ENCODE measurements at places on chromosomes 7 and 10. TPM values are rescaled to one million over a fixed set of nuclear protein-coding genes. Genes with fewer than 3 reads are reported as not detected.

RAB19 gene
- not detected for total RNA-seq

C10orf62 gene
- total RNA-seq = 0.36 TPM

OR2F1 gene
- total RNA-seq = 0.72 TPM

LRRC18 gene
- total RNA-seq = not detected

MICALL2 gene
- total RNA-seq = 30.4 TPM

TPK1 gene
- total RNA-seq = 9.4 TPM

SPDYE11 gene
- not detected for total RNA-seq

DNA sequence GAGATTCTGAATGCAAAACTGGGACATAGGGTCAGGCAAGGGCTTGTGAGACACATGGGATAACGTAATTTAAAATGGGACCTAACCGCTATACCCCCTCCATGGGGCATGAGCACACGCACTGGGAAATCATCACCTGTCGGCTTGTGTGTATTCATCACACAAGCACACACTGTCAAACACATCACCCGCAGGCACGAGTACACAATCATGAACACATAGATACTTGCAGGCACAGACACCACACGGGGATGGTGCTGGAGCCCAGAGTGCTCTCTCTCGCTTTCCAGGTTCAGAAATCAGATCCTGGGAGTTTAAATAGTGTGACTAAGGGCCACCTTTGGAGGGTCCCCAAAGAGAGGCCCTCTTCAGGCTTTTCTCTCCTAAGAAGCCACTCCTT is 19.6 kb upstream of the TLX1 start:
- H3K4me3 ChIP-seq = no peak overlapping the region
- no peaks in the 10 kb centered on the region for H3K4me1 ChIP-seq
- H3K36me3 ChIP-seq = no peaks in the 10 kb centered on the region
- no peak for DNase-seq
- peaks cover 43% of the 10 kb centered on the region for H3K27me3 ChIP-seq

GRCh38 chr7:84060760-84061261 is 133.8 kb downstream of the SEMA3A start:
- no peaks in the 10 kb centered on the region for H3K36me3 ChIP-seq
- H3K27me3 ChIP-seq = no peaks in the 10 kb centered on the region
- DNase-seq = peak; percentile 22

DNA sequence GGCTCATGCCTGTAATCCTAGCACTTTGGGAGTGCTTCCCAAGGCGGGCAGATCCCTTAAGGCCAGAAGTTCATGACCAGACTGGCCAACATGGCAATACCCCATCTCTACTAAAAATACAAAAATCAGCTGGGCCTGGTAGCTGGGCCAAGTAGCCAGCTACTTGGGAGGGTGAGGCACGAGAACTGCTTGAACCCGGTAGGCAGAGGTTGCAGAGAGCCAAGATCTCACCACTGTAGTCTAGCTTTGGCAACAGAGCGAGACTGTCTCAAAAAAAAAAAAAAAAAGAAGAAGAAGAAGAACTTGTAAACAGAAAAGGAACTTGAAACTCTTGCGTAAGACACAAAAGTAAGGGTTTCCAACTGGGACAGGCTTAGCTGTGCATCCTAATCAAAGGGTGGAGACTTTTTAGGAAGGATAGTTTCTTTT is 5.6 kb upstream of the IFIT2 start:
- no peak overlapping the region for H3K4me3 ChIP-seq
- H3K4me1 ChIP-seq = peaks cover 22% of the 10 kb centered on the region
- peak overlapping the region; percentile 73 for H3K27ac ChIP-seq
- no peaks in the 10 kb centered on the region for H3K36me3 ChIP-seq
- DNase-seq = no peak

DNA sequence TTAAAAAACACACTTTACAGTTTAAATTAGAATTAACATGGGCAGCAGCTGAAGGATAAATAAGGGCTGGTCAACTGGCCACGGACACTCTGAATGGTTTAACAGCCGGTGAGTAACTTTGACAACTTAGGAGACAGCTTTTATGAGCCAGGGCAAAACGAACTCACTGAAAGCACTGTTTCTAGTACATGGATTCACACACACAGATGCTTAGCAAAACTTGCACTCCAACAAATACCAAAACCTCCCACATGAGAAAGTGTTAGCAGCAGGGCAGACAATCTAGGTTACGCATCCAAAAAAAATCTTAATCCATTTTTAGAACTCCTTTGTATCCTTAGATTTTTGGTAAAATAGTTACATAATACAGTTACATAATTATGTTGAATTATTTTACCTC is 486.4 kb downstream of the PHTF2 start:
- no peaks in the 10 kb centered on the region for H3K27me3 ChIP-seq
- H3K4me1 ChIP-seq = no peaks in the 10 kb centered on the region
- no peaks in the 10 kb centered on the region for H3K36me3 ChIP-seq
- no peak overlapping the region for H3K4me3 ChIP-seq
- H3K27ac ChIP-seq = no peak overlapping the region

- H3K27me3 ChIP-seq = peaks cover 22% of the 10 kb centered on the region
- DNase-seq = no peak
- no peaks in the 10 kb centered on the region for H3K4me1 ChIP-seq
- no peaks in the 10 kb centered on the region for H3K36me3 ChIP-seq
These were observed 8.7 kb downstream of the SLC18A2 start for GRCh38 chr10:117249493-117250093.

DNA sequence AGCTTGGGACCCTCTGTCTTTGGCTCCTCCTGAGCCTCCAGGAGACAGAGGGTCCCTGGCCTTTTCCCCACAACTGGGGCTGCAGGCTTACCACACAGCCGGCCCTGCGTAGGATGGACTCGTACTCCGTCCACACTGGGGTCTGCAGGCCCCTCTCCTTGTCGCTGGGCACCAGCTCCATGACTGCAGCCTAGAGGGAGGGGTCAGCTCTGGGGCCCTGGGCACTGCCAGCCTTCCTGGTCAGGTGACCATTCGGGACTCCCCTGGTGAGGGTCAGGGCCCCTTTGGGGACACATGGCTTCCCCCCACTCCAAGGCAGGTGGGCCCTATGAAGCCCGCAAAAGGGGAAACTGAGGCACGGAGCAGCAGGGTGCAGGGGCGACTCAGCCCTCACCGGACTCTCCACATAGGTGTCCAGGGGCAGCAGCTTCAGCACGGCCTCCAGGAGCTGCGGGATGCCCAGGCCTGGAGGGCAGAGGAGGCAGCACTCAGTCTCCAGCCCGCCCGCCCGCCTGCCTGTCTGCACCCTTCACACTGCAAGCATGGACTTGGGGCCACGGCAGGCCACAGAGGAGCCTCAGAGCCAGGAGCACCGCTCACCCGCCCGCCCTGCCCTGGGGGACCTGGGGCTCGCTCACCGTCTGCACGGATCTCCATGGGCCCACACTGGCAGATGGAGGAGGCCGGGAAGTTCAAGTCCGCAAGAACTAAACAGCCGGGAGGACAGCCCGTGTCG is 1.1 kb downstream of the FUOM start:
- peak overlapping the region; percentile 71 for H3K4me3 ChIP-seq
- H3K27me3 ChIP-seq = no peaks in the 10 kb centered on the region
- peak; percentile 82 for DNase-seq
- no peaks in the 10 kb centered on the region for H3K36me3 ChIP-seq
- H3K27ac ChIP-seq = no peak overlapping the region

- H3K27ac ChIP-seq = peak overlapping the region; percentile 89
- no peaks in the 10 kb centered on the region for H3K27me3 ChIP-seq
- DNase-seq = no peak
- no peaks in the 10 kb centered on the region for H3K36me3 ChIP-seq
- peaks cover 44% of the 10 kb centered on the region for H3K4me1 ChIP-seq
These were observed 369.4 kb upstream of the IGFBP3 start for GRCh38 chr7:46290374-46291049.

DNA sequence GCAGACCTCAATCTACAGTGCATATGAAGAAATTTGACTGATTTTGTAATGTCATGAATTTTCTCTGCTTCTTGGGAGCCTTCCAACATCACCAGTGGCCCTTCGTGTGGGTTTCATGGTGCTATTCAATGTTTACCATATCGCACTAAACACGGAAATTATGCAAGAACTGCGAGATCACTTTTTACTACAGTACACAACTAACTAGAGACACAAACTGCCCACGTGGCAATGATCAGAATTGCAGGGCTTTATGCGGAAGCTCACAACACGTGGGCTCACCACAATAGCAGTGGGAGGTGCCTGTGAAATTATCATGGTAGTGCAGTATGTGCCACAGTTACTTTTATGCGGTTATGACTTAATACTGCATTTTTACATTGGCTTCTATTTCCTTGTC is 449.7 kb upstream of the KLF6 start:
- H3K36me3 ChIP-seq = no peaks in the 10 kb centered on the region
- no peak overlapping the region for H3K4me3 ChIP-seq
- no peak for DNase-seq

DNA sequence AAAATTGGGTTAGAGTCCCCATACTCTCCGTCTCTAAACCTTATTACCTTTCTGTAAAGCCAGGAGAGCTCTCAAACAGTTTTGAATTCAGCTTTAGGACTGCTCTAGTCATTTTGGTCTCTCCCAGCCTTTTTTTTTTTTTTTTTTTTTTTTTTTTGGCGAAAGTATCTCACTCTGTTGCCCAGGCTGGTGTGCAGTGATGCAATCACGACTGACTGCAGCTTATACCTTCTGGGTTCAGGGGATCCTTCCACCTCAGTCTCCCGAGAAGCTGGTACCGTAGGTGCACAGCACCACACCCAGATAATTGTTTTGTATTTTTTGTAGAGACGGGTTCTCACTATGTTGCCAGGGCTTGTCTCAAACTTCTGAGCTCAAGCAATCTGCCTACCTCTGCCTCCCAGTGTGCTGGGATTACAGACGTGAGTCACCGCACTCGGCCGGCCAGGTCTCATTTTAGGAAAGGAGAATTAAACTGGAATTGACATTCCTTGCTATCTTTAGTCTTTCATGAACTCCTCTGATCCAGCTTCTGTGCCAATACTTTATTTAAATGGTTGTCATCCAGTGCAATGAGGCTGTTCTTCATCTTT is 31.4 kb upstream of the RSU1 start:
- no peak overlapping the region for H3K27ac ChIP-seq
- no peak overlapping the region for H3K4me3 ChIP-seq
- H3K36me3 ChIP-seq = no peaks in the 10 kb centered on the region
- DNase-seq = no peak

DNA sequence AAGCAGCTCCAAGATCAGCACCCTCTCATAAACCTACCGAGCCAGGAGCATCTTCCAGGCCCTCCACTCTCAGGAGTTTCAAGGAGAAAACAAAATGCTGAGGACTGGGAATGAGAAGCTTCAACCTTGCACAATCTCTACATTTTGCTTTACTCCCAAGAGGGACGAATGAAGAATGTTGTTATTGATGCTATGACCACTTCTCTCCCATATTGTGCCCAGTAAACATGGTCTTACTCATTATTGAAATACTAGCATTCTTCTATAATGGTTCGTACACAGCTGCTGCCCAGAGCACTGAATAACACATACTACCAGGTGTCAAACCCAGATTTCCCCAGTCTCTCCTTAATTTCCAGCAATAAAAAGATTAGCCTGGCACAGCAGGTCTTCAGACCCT is 63.4 kb upstream of the BET1 start:
- peak overlapping the region; percentile 53 for H3K27ac ChIP-seq
- no peaks in the 10 kb centered on the region for H3K36me3 ChIP-seq
- DNase-seq = no peak
- peaks cover 47% of the 10 kb centered on the region for H3K4me1 ChIP-seq
- no peak overlapping the region for H3K4me3 ChIP-seq
- no peaks in the 10 kb centered on the region for H3K27me3 ChIP-seq

DNA sequence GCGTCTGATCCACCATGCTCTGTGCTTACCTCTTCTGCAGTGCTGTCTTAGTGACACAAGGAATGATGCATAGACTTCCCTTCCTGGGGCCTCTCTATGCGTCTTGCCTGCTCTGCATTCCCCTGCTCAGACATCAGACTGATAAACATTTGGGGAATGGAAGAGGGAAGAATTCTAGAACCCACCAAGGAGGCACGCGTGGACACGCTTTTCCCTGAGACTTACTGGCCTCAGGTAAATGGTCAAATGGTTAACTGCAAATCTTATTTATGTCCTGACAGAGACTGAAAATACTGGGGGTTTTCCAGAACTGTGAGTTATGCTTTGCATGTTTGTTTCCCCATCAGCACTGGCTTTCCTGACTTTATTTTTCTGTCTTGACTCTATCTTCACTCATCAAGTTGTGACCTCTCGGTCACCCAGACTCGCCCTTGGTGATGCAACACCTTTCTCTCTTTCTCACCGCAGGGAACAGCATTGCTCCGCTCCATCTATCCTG is 285.9 kb upstream of the FZD8 start:
- no peaks in the 10 kb centered on the region for H3K4me1 ChIP-seq
- no peak for DNase-seq
- no peak overlapping the region for H3K4me3 ChIP-seq

DNA sequence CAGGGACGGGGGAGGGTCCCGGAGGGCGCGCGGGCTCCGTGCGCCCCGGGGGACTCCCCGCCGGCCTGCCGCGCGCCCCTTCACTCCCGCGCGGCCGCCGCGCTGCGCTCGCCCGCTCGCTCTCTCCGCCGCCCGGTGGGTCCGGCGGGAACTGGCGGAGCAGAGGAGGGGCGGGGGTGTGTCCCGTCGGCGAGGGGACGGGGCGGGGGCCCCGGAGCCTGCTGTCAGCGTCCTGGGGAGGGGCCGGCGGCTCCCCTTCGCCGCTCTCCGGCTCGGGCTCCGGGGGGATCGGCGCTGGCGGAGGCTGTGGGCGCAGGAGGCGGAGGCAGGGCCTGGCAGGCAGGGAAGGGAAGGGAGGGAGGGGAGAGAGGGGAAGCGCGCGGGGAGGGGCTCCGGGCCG is at the start of gene SH3PXD2A:
TSS of gene SH3PXD2A (minus strand) at position 153 of the 400 bp plus-strand sequence. CDS start 310 bp downstream, outside the sequence.
- H3K4me1 ChIP-seq = peaks cover 40% of the 10 kb centered on the region
- no peaks in the 10 kb centered on the region for H3K27me3 ChIP-seq
- H3K36me3 ChIP-seq = no peaks in the 10 kb centered on the region
- H3K4me3 ChIP-seq = peak within 1 kb of the TSS; percentile 77
- peak within 1 kb of the TSS; percentile 98 for H3K27ac ChIP-seq
- peak; percentile 92 for DNase-seq

DNA sequence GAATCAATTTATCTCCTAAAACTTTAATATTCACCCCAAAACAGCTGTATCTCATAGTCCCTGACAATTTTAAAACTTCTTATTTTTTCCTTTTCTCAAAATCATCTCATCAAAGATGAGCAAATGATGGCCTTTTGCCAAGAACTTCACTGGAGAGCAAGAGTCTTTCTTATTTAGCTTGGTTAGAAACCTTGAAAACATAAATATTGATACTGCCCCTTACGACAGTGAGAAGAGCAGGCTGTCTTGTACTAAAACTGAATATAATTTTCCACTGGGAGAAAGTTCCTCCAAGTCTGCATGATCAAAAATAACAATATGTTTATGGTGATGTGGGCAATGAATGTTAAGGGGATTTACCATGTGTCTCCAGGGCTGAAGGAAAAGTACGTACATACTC is 109.0 kb downstream of the COL28A1 start:
- H3K27me3 ChIP-seq = no peaks in the 10 kb centered on the region
- no peak overlapping the region for H3K27ac ChIP-seq
- no peaks in the 10 kb centered on the region for H3K36me3 ChIP-seq
- peaks cover 15% of the 10 kb centered on the region for H3K4me1 ChIP-seq
- DNase-seq = no peak
- H3K4me3 ChIP-seq = no peak overlapping the region

- no peak overlapping the region for H3K27ac ChIP-seq
- no peak for DNase-seq
- no peaks in the 10 kb centered on the region for H3K36me3 ChIP-seq
- H3K4me1 ChIP-seq = no peaks in the 10 kb centered on the region
- no peaks in the 10 kb centered on the region for H3K27me3 ChIP-seq
- H3K4me3 ChIP-seq = no peak overlapping the region
These were observed 312.7 kb upstream of the SP8 start for GRCh38 chr7:21099432-21099831.

GRCh38 chr10:11465406-11465805 is 146.0 kb downstream of the USP6NL start:
- no peak overlapping the region for H3K27ac ChIP-seq
- H3K36me3 ChIP-seq = peaks cover 8% of the 10 kb centered on the region
- no peaks in the 10 kb centered on the region for H3K27me3 ChIP-seq

Measured in osteoblast (primary cell).